Esophagus squamous epithelium (tissue), 5 donors: ENCODE measurements at places on chromosomes 6 and 20.

DNA sequence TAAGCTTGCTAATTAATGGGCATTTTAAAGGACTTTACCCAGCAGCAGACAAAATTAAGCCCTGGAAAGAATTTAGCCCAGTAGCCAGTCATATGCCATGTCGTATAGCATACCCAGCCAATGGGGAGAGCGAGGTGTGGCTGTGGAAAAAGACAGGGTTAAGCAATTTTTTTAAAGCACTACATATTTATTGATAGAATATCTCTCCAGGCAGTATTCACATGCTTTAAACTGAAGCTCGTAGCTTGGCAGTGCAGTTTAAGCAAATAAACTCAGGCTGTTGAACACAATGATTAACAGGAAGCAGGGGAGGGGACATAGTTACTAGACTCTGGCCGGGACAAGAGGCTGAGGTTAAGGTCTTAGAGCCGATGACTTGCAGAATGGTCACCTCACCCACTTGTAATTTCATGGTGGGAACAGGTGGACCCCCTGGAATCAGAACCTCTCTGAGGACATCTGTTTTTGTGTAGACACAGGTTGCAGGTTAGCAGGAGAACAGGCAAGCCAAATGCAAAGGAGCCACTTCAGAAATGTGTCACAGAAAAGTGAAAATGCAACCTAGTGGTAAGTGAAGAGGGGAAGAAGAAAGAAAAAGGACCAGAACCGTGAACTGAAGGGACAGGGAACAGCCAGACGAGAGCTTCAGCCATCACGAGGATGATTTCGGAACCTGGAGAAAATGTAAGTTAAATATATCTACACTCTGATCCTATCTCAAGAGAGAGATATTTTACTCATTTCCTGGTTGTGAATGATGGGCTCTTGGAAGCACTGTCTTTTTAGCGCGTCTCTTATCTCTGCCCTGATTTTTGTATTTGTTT lies 7.2 kb downstream of the GCNT2 start:
- no peak for DNase-seq

DNA sequence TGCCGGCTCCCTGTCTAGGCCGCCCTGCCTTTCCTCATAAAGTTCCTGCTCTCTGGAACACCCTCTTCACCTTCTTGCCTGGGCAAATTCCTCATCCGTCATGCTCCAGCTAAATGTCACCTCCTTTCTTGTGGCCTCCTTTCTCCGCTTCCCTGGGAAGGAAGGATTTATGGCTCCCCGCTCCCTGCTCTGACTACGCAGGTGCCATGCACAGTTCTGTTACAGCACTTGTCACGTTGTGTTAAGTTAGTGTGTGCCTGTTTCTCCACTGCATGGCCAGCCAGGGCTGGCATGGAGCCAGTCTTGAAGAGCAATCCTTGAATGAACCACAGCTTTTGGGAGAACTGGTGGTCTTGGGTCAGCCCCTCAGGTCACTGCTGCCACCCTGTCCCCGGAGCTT lies 61.7 kb downstream of the CD40 start:
- no peak for DNase-seq

DNA sequence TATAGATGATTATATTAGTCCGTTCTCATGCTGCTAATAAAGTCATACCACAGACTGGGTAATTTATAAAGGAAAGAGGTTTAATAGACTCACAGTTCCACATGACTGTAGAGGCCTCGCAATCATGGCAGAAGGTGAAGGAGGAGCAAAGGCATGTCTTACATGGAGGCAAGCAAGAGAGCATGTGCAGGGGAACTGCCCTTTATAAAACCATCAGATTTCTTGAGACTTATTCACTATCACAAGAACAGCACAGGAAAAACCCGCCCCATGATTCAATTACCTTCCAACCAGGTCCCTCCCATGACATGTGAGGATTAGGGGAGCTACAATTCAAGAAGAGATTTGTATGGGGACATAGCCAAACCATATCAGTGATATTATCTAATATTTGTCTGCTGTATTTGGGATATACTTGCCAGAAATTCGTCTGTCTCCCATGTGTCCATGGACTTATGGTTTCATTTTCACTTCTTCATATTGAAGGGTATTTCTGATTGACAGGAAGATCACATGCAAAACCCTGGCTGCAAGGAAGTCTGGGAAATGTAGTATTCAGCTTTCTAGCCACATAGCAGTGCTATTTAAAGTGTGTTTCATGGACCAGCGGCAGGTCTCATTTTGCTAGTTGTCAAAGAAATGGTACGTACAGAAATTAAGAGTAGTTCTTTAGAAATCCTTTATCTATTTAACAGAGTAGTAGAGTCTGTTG lies 50.5 kb upstream of the PAK5 start:
- no peak for DNase-seq

DNA sequence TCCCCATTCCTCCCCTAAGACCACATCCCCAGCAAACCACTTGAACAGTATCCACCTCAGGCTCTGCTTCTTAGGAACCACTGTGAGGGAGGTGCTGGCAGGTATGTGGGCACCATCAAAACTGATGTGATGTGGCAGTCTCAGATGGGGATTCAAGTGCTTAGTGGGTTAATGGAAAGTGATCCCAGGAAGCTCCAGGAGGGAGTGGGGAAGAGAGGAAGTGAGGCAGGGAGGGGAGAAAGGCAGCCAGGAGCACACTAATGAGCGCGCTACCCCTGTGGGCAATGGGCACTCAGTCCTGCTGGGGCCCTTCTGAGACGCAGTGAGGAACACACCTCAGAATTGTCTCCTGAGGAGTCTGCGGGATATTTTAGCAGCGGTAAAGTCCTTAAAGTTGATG lies 263.1 kb upstream of the MOCS1 start:
- no peak for DNase-seq

- no peak for DNase-seq
These were observed 1004.9 kb upstream of the ADGRB3 start for GRCh38 chr6:67630146-67630545.

DNA sequence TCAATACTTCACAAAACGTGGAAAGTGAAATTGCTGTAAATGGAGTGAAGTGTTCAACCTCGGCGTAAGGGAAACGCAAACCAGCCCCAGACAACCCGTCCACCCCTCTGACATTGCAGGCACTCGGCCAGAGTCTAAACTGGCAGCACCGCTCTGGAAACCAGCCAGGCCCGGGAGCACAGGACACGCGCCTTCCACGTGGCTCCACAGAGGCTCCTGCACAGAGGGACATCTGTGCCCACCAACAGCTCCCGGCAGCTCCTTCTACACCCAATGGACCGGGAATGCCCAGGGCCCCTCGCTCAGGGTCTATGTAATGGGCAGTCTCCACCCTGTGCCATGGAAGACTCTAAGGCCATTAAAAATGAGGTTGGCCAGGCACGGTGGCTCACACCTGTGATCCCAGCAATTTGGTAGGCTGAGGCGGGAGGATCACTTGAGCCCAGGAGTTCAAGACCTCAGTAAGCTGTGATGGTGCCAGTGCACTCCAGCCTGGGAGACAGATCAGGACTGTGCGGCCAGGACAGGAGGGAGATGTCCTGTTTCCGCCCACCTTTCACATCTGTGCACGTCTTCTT lies 3.4 kb upstream of the HELZ2 start:
- DNase-seq, result no peak

DNA sequence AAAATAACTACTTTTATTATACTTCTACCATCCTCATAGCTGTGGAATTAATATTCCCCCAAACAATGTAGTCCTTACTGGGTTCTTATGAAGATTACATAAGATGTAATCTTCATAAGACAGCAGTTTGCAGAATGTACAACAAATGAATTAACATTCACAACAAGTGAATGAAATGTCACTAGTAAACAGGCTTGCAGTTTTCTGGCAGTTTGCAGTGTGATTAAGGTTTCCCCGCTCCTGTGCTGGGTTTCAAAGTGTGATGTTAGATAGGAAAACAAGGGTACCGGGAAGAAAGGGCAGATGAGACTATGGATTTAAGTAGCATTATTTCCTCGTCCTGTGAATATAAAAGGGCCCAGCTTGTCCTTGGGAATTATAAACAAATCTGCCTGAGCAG lies 22.5 kb downstream of the ARFGEF3 start:
- no peak for DNase-seq

DNA sequence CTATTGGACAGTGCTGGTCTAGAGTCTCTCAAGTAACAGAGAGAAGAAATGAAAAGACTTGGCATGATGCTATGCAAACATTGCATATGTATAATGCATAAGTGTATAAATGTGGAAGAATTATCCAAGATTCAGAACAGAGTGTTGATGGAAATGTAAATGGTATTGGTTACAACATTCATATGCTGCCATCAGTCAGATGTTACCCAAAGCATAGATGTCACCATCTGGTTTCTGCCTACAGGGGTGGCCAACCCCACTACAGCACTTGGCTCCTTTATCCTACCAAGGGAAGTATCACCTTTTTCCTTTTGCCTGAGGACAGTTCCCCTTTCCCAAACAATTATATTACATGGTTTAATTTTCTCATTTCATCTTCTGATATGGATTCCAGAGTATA lies 11.9 kb downstream of the POPDC3 start:
- no peak for DNase-seq

- DNase-seq, result no peak
These were observed 7.5 kb upstream of the BFSP1 start for GRCh38 chr20:17538517-17539170.

DNA sequence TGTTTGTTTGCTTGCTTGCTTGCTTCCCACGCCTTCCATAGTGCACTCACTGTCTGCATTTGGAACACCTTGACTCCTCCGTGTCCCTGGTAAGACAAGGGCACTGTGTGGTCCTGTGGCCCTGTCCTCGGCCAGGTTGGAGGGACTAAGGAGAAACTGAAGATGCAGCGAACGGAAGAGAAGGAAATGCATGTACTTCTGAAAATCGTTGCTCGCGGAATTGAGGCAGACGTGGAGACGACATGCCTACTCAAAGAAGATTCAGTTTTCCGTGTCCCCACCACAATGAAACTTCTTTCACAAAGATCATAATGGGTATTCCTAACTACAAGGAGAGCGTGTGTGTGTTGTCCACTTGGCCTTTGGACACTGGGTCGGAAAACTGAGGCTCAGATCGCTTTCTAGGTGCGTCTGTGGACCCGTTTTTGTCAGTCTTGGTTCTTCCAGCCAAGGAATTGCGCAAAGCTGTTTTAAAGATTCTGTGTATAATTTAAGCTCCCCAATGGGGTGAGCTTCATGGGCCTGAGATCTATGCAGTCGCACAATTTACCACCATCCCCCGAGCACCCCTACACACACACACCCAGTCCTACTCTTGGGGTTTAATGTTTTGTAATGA lies 120.4 kb upstream of the ZNF184 start:
- DNase-seq, result no peak

- no peak for DNase-seq
These were observed 760 bp upstream of the IBTK start for GRCh38 chr6:82248273-82248735.

DNA sequence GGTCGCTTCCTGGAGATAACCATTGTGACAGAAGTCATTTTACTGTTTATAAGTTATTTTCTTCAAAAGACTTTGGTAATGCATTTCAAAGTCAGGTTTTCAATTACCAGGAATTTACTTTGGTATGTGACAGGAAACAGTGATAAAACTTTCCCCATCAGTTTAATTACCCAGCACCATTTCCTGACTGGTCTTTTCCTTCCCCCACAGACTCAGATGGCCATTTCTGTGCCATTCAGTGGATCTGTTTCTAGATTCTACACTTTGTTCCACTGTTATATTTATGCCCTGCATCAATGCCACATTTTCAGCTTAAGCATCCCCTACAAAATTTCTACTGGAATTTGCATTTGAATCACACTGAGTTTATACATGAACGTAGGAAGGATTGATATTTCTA lies 16.3 kb downstream of the RRBP1 start:
- DNase-seq, result no peak

GRCh38 chr6:75349262-75349984 lies 64.8 kb upstream of the TMEM30A start:
- no peak for DNase-seq

GRCh38 chr6:125808060-125808459 lies 17.3 kb downstream of the NCOA7 start:
- DNase-seq, result no peak

- DNase-seq, result no peak
These were observed 317.7 kb downstream of the SOX4 start for GRCh38 chr6:21911208-21911607.

DNA sequence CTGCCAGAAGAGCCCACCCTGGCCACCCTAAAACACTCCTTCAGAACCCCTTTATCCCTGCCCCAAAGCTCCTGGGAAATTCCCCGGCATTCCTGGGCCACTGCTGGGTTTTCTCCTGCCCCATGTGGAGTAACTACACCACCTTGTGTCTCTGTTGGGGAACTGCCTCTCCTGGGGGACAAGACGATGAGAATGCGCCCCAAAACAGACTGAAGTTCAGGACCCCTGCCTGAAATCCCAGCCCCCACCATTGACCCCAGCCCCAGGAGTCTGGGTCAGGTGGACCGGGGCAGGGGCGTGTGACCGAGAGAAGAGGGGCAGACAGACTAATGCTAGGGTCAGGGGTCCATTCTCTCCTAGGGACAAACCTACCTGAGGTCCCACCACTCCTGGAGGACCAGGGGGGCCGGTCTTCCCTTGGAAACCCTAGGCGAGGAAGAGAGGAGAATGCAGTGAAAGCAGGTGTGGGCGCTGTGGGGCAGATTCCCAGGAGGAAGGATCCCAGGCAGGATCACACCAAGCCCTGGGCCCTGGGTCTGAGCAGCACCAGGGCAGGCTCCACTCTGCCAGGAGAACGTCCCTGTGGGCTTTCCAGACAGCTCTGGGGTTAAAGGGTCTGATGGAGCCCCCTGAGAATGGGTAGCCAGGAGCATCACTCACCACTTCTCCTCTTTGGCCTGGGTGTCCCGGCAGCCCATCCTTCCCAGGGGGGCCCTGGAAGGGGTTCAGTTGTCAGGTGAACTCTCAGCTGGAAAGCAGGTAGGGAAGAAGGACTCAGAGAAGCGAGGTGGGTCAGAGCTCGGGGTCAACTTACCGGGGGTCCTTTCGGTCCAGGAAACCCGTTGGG lies 19.4 kb downstream of the COL11A2 start:
- no peak for DNase-seq

DNA sequence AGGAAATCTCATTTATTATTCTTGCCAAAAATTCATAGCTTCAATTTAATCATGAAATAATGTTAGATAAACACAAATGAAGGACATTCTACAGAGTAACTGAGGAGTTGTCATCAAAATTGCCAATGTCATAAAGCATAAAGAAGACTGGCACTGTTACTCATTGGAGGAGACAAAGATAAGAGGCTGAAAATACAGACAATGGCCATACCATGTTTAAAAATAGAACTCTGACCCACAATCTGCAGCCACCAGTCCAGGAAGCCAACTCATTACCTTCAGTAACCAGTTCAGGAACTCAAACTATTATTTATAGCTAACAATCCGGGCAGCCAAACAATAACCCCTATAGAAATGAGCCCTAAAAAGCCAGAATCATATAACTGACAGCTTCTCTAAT lies 795.6 kb downstream of the TENT5A start:
- DNase-seq, result no peak

- DNase-seq, result no peak
These were observed 136.7 kb upstream of the RALGAPA2 start for GRCh38 chr20:20849161-20849560.
